CD4-positive, alpha-beta T cell treated with Interleukin-10 for 1 hour (primary cell): ENCODE measurements at places on chromosomes 2 and 18.
A peak's percentile ranks its signal among the peaks of the same experiment; 100 is the strongest.

DNA sequence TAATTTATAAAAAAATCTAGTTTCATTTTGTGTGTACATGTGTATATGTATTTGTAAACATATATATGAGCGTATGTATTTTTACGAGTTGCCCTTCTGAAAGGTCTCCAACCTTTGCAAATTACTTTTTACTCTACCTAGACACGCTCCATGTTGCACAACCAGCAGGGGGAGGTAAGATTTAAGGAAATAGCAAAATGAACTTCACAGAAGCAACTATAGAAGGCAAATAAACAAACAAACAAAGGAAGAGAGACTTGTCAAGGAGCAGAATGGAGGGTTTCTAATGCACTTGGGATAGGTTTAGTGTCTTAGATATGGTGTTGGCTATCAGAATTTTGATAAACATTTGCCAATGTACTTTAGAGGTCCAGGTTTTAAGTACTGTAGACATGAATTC is 820.5 kb upstream of the POU3F3 start:
- DNase-seq, result no peak

DNA sequence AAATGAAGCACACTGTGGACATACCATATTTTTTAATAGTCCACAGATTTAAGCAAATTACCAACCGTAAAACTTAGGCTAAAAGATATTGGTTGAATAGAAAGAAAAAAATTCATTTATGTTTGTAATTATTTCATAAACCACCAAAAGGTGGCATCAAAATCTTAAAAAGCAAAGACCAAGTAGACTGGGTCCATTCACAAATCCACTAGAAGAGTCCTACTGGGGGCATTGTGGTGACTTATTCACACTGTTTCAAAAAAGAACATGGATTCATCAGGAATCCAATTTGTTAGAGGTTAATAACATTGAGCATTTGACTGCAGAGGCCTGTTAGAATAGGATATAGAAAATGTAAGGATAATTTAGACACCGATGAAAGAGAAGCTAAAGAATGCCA is 194.9 kb upstream of the KYNU start:
- no peak for DNase-seq

DNA sequence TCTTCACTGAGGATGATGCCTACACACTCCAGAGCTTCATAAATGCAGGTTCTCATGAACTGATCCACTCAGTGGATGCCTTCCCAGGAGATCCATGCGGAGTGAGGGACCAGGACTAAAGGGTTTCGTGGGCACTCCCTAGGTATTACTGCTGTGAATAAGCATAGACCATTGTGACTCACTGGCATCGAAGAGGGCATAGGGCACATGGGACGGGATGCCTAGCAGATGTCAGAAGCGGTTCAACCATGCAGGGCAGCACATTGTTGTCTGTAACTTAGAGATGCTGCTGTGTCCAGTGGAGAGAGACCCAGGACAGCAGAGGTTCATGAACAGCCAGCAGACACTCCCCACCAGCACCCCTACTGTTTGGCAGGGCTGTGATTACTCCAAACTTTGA is 17.2 kb downstream of the GKN2 start:
- no peak for DNase-seq

DNA sequence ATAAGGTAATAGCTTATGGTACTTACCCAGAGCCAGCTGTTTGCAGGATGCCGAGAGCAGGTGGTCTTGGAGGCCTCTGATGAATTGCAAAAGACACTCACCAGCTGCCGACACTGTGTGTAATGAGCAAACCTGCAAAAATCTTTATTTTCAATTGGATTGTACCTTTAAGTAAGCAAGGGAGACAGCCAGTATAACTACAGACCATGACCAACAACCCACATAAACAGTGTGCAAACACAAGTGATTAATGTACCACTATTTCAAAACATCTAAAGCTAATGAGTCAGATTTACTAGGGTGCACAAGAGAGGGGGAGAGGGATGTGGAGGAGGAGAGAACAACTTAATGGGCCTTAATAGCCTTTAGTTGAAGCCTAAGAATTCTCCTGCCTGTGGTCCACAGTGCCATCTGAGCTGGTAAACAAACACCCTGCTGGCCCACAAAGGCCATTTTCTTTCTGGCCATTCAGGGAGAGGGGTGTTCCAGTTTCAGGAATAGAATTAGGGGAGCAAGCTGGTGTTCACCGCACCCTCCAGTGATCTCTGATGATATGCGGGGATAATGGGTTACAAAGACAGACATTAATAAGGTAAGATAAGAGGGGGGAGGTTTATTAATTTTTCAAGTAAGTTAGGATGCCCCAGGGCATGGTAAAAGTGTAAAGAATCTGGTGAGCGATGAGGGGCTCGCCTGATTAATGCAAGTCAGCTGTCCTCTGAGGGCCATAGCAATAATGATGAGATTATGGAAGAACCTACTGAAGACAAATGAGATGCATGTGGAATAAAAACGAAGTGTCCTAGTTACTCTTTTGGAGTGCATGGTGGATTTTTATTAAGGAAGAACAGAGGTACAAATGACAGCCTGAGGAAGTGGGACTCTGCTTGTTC is 196.4 kb downstream of the HRH4 start:
- no peak for DNase-seq

DNA sequence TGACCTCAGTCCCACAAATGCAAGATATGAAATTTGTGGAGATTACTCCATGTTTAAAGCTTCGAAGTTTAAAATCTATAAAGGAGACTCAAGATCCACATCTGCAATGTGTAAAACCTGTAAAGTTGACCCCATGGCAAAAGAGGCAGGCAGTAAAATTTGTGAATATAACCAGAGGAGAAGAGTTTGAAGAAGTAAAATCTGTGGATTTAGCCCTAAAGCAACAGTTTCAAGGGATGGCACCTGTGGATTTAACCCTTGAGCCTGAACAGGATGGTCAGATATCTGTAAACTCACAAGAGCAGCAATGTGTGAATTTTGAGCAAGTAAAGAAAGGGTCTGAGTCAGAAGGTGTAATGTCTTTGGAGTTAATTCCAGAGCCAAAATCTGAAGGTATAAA is 11.2 kb upstream of the ZNF512 start:
- DNase-seq, result no peak

GRCh38 chr18:55856229-55856628 is 268.2 kb upstream of the TCF4 start:
- DNase-seq, result no peak

GRCh38 chr2:43054367-43054766 is 172.0 kb downstream of the ZFP36L2 start:
- DNase-seq, result no peak

DNA sequence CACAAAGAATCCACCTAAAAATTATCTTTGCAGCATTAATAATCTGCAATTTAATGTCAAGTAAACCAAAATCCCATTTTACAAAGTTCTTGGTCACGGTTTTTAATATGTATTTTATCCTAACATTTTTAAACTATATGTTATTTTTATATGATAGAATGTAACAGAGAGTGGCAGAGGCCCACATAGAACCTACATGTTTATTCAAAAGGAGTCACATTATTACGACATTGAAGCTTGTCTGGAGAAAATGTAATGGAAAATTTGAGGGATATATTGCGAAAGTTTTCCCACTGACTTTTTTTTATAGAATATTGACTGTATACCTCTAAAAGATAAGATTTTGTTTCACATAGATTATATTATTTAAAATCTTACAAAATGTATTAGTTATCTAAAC is 89.7 kb upstream of the COL3A1 start:
- no peak for DNase-seq

DNA sequence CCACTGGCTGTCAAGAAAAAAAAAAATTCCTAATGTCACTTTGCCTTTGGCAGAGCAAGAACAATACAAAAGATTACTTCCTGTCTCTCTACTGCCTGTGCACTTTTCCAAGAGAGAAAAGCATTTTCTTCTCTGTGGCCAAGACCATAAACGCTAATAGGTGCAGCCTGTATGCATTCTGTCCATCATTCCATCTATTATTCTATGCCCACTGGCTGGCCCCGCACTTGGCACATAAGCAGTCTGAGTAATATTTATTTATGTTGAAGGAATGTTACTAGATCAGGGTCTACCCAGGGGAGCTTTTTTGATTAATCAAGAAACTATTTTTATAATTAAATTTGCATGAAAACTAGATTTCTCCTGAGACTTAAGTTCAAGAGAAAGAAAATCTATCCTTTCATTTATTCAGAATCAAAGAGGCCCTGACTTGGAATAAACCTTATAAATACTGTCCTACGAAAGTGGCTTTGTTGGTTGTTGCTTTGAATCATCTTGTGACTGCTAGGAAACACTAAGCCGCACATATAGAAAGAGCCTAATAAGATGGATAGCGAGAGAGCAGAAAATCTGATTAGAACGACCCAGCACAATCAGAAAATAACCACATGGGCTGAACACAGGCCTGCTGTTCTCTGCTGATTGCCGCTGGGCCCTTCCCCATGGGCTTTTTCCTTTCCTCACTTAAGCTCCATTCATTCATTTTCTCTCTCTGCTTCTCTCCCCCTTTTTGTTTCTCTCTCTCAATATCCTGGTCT is 59.4 kb downstream of the MMADHC start:
- DNase-seq, result no peak

DNA sequence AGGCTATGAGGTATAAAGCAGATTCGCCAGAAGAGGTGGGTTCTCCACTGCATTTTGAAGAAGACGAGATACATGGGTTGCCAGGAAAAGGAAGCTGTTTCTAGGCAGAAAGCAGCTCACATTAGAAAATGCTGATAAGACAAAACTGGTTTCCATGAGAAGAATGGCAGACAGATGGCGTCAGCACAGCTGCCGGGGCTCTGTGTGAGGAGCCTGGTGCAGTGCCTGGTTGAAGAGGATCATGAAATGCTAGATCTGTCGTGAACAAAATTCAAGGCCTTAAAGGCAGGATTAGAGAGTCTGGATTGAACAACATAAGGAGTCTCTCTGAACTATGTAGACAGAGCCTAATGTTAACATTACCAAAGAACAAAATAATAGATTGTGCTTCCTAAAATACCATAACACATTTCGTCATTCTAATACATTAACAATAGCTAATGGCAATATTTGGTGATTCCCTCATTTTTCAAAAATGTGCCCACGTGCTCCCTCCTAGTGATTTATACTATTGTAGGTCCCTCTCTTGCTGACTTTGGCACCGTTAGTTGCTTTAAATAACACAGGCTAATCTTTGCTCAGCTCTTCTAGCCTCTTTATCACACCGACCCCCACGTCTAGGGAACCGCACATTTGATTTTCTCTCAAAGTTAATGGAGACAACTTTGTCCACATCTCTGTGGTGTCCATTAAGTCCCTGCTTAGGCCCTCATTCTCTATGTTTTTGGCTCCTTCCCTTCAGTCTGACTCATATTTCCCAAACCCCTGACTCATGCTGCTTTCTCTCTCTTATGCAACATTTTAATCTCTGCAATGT is 38.2 kb downstream of the EFEMP1 start:
- DNase-seq, result no peak

DNA sequence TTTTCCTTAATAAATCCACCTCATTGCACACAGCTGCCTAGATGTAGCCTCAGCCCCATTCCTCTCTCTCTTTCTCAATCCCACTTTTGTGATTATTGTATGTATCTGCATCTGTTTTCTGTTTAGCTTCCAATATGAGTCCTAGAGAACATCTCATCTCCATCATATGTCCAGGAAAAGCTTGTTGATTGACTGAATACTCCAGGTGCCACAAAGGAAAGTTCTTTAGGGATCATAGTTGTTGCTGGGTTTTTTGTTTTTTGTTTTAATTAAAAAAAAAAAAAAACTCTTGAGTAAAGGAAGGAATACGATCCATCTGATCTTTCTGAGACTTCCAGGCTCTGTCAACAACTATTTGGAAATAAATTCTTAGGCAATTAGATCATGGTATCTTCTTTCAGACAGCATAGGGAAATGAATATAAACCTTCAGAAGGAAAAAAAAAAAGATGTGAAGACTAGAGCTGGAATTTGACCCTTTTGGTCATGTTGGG is 42.5 kb downstream of the KIAA2012 start:
- no peak for DNase-seq

DNA sequence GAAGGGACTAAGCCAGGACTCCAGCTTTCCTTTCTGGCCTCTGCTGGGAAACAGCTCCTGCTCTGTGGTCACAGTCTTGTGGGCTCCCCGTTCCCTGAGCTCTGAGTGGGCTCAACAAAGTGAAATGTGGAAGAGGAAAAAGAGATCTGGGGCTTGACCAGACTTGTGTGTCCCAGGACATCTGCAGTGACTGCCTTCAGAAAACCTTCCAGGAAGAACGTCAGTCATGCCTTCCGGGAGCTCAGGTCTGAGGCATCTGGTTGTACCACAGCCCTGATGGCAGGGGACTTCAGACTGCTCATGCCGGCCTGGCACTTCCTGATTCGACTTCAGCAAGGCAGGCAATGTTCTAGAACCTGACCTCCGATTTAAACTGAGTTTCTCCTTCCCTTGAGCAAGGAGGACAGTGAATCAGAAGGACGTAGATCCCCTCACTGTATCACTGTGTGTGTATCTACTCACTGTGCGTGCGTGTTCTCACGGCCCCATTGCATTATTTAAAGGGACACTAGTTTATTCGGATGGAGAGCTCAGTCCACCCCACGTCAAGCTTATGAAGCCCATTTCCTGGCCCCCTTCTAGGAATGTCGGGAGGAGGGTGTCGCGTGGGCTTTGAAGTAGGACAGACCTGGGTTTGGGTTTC is 548 bp upstream of the FBLN7 start:
- DNase-seq, result peak; percentile 16

GRCh38 chr18:36636237-36636817 is 192.5 kb downstream of the TPGS2 start:
- DNase-seq, result no peak

- peak; percentile 1 for DNase-seq
These were observed 183.5 kb upstream of the FAM98A start for GRCh38 chr2:33782395-33783230.

- DNase-seq, result no peak
These were observed 137.0 kb downstream of the MEIS1 start for GRCh38 chr2:66571918-66572317.

DNA sequence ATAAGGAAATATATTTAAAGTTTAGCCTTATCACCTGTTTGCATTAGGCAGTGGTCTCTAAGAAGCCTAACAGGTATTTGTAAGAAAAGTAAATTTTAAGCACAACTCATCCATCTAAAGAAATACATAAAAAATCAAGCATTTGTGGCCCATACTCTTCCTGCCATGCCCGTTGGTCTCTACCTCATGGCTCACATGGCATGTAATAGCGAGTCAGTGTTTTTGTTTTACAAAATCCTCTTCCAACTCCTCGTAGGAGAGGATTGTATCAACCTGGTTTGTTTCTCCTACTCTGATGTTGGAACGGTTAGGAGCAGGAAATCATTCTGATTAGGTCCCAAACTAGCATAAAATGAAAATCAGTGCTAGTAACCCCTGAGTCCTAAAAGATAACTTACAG is 91.8 kb downstream of the FMNL2 start:
- no peak for DNase-seq

- DNase-seq, result no peak
These were observed 35.5 kb downstream of the LIPG start for GRCh38 chr18:49597157-49597931.

- no peak for DNase-seq
These were observed 37.1 kb downstream of the NHEJ1 start for GRCh38 chr2:219123356-219124135.

GRCh38 chr18:61475931-61476330 is 142.7 kb downstream of the CDH20 start:
- DNase-seq, result no peak

- no peak for DNase-seq
These were observed 614.5 kb downstream of the IRS1 start for GRCh38 chr2:226184940-226185615.
